Right cardiac atrium (tissue), 5 donors: ENCODE measurements at places on chromosomes 12 and 14. TPM values are rescaled to one million over a fixed set of nuclear protein-coding genes. Genes with fewer than 3 reads are reported as not detected.

Gene TMEM106C
- polyA plus RNA-seq: 67.8 TPM

Gene GPR137C
- 0.68 TPM for polyA plus RNA-seq

Gene ADAM21
- 0.29 TPM for polyA plus RNA-seq

Gene MORN3
- 0.38 TPM for polyA plus RNA-seq

Gene GPD1
- 24.6 TPM for polyA plus RNA-seq

Gene PLA2G1B
- polyA plus RNA-seq: not detected

- no peak for DNase-seq
Measured at GRCh38 chr14:39857376-39858055, 425.3 kb upstream of the FBXO33 start.

DNA sequence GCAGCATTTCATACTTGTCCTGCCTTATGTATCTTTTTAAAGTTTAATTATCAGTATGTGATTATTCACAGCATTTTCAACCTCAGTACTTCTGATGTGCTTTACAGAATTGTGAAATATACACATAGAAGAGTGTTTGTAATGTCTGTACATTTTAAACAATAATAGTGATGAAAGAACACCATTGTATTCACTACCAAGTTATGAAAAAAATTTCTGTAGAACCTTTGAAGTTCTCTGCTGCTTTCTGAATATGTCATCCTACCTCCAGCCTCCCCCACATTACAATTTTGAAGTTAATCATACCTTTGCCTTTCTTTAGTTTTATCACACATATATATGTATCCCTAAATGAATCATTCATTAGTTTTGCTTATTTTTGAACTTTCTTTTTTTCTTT, 24.8 kb downstream of the FRMD6 start:
- no peak for DNase-seq

DNA sequence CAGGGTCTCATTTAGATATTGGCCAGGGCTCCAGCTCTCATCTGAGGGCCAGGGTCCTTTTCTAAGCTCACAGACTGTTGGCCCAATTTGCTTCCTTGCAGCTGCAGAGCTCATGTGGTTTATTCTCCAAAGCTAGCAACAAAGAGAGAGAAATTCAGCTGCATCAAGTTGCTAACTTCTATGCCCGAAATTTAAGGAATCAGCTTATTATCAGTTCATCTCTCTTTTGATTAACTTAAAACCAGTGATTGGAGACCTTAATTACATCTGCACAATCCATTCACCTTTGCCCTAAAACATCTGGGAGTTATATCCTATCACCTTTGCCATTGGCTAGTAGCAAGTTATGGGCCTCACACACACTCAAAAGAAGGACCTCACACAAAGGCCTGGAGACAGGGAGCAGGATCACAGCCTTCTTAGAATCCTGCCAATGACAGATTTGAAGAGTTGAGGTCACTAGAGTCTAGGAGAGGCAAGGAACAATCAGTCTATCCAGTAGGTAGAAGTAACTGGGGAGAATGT, 258.8 kb upstream of the GARIN6 start:
- no peak for DNase-seq

- peak; percentile 68 for DNase-seq
Measured at GRCh38 chr12:42859612-42860011, 270.1 kb upstream of the PRICKLE1 start.

DNA sequence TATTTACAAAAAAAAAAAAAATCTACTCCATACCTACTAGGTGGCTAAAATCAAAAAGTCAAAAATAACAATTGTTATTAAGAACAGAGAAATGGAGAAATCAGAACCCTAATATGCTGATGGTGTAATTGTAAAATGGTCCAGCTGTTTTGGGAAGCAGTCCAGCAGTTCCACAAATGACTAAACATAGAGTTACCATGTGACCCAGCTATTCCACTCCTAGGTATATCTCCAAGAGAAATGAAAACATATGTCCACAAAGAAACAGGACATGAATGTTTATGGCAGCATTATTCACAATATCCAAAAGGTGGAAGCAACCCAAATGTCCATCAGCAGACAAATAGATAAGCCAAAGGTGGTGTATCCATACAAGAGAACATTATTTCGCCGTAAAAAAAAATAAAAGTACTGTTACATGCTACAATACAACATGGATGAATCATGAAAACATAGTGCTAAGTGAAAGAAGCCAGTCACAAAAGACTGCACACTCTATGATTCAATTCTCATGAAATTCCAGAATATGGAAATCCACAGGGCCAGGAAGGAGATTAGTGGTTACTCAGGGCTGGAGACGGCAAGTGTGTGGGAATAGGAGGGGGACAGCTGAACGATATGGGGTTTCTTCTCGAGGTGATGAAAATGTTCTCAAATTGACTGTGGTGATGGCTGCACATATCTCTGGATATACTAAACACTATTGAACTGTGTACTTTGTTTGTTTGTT, 9.1 kb upstream of the DPF3 start:
- no peak for DNase-seq

DNA sequence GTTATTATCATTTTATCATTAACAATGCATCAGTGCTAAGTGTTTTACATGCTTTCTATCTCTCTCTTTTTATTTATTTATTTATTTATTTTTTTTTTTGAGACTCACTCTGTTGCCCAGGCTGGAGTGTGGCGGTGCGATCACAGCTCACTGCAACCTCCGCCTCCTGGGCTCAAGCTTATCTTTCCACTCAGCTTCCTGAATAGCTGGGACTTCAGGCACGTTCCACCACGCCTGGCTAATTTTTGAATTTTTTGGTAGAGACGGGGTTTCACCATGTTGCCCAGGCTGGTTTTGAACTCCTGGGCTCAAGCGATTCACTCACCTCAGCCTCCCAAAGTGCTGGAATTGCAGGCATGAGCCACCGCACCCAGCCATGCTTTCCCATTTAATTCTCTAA, 3.9 kb upstream of the BTG1 start:
- DNase-seq: no peak

DNA sequence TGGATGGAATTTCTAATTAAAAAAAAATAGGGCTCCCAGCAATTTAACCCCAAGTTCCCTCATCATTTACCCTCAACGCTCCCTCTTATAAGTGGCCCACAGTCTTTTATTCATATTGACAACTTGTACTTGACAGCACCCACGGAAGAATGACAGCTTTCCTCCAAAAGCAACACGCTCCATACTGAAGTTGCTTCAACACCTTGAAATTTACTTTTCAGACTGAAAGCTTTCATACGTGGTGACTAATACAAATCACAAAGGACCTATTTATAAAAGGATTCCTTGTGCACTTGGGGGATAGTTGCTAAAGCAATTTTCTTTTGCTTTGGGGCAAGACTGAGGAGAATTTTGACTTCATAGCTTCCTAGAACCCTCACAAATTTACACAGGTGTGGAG, 1629.4 kb upstream of the SEL1L start:
- DNase-seq: no peak
